ENCODE measurements at places on chromosomes 16 and 17.

- no peak for DNase-seq
Observed at GRCh38 chr16:55248494-55248893, 75.5 kb upstream of the IRX6 start.

DNA sequence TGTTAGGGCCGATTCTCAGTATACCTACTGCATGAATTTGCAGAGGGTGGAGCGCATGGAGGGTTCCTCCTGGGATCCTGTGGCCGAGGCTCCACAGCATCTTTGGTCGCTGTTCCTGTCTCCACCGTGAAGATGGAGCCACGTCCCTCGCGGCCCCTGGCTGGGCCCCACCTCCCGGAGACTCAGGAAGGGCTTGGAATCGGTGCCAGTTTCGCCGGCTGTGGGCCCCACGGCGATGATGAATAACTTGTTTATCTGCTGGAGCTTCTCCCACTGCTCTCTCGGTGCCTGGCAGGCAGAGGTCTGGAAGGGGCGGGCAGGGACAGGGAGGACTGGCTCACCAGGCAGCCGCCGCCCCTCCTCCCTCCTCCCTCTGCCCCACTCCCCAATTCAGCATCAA lies 8.1 kb downstream of the SLC5A11 start:
- DNase-seq: no peak

GRCh38 chr16:89170346-89171215 lies 967 bp upstream of the CDH15 start:
- DNase-seq: no peak

DNA sequence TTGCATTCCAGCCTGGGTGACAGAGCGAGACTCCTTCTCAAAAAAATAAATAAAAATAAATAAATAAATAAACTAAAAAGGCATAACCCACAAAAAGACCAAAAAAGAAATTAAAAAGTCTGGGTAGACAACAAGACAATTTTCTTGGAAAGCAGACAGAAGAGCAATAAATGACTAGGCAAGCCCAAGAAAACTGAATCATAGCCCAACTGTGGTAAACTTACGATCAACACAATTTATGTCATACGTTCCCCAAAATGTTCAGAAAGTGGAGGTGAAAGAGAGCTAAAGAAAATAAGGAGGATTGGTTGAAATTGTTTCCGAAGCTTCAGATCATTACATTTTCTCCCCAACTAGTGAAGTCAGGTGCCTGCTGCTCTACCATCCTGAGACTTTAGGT lies 31.3 kb upstream of the C17orf78 start:
- no peak for DNase-seq
